ENCODE measurements at places on chromosomes 2 and 18.
A peak's percentile ranks its signal among the peaks of the same experiment; 100 is the strongest.

GRCh38 chr2:175039490-175039889, 34.3 kb upstream of the CHN1 start:
- no peak for DNase-seq

GRCh38 chr2:129605646-129606045, 373.8 kb upstream of the RAB6C start:
- DNase-seq = no peak

GRCh38 chr2:176496761-176497160, 227.5 kb downstream of the MTX2 start:
- DNase-seq = no peak

DNA sequence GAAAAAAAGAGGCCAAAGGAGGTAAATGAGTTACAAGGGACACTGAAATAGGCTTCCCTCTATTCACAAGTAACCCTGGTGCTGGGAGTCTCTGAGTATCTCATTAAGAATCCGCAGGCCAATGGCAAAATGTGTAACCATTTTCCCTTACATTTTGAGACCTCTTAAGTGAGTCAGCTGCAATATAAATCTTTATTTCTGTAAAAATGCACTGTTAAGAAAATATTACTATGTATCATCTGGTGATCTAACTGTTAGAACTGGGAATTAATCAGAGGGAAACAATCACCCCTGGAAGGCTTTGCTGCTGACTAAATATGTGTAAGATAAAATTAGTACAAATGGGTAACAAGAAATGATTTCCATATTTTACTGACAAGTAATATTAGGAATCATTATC, 483.1 kb upstream of the CHST9 start:
- no peak for DNase-seq

GRCh38 chr2:85134896-85135659, 1.9 kb downstream of the TCF7L1 start:
- DNase-seq = no peak

GRCh38 chr2:207624185-207625013, 795 bp downstream of the METTL21A start:
- no peak for DNase-seq

DNA sequence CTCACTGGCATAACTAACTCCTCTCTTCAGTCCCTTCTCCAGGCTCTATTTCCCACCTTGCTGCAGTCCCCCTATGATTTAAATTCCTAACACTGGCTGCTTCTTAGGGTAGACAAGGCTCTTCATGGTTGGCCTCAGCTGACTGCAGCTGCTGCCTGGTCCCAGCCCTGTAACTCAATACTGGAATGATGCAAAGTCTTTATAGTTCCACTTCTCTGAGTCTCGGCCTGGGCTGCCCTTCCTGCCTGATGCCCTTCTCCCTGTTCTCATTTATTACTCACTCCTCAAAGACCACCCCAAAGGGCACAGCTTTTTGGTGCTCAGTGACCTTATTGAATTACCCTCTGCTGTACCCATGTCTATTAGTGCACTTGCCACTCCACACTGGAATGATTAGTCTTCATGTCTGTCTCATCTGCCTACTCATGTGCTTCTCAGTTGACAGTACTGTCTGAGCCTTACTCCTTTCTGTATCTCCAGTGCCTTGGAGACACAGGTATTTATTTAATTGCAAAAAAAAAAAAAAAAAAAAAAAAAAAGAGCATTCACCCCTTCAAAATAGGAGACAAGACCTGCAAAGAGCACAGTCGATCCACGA, 199.4 kb upstream of the REV1 start:
- DNase-seq = no peak

- DNase-seq = no peak
Observed at GRCh38 chr2:72579591-72580180, 246.1 kb downstream of the EXOC6B start.

DNA sequence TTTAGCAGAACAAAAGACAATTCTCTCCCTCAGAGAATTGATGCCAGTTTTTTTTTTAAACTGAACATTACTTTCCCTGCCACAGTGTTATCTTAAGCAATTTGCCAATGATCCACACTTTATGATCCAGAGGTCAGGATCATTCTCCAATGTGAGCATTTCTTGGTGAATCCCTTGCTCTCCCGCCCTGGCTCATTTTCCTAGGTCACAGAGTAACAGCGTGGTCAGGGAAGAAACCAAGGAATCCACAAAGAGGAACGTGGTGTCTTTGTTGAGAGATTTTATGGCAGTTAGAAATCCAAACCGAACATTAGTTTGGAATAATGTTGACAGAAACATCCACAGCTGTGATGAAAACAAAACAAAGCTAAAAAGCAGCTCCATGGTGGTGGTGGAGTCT, 250.3 kb downstream of the TTC32 start:
- no peak for DNase-seq

DNA sequence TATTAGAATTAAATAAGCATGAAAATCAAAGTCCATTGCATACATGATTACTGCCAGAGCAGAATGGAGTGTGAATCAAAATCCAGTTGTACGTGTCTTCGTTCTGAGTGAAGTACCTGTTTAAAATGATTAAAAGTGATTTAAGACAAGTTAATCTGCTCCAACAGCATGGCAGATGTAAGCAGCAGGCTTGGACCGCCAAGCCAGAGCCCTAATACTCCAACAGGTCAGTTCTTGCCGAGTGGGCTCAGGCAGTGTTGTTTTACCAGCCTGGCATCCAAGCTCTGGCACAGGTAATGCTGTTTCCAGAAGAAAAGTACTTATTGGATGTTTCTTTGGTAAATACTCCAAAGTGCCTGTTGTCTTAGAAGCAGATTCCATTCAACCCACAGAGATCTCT, 171.4 kb upstream of the EPAS1 start:
- DNase-seq = no peak

GRCh38 chr2:27489118-27489497, 435 bp downstream of the IFT172 start:
- DNase-seq = no peak

- no peak for DNase-seq
Observed at GRCh38 chr2:88452980-88453582, 588 bp upstream of the FOXI3 start.

DNA sequence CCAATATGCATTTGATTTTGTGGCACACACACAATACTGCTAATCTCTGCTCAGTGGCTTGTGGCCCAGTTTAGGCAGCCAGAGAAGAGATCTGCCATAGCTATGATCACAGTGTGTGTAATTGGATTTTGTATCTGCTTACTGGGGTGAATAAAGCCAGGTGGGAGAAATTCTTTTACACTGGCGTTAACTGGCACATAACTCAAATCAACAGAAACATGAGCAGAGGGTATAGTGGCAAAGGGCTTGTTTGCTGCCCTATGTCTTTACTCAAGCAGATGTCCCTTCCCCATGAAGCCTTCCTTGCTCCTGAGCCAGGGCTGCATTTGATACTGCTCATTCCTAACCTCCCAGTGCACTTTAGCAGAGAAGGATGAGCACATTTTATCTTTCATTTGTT, 28.5 kb downstream of the STON1 start:
- DNase-seq = peak; percentile 60

- no peak for DNase-seq
Observed at GRCh38 chr18:26422472-26423162, 125.7 kb downstream of the KCTD1 start.

GRCh38 chr2:222907790-222908441, 47.1 kb downstream of the ACSL3 start:
- no peak for DNase-seq

DNA sequence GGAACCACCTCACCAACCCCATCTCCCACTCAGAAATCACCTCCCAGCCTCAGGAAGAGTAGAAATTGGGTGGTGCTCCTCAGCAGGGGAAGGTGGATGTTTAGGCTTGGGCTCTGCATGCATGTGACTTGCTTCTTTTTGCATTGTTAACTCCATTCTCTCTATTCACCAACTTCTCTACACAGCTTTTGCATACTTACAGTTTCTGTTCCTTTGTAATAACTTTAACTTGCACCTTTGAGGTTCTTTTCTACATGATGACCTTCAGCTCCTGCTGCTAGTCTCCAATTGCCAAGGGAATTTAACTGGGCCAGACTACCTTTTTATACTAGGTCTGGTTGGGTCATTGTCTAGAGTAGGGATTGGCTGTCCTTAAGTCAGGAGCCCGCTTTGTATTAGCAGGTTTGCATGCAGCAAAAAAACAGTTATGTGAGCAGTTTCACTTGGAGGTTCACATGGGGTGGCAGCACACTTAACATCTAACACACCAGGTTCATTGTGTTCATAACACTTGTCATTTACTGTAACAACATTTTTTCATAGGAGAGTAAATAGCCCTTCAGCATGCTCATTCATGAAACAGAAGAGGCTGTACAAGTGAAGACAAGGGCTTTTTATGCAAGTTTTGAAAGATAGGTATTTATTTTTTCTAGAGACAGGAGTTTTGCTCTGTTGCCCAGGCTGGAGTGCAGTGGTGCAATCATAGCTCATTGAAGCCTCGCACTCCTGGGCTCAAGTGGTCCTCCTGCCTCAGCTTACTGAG, 12.0 kb downstream of the MRPL35 start:
- DNase-seq = no peak

DNA sequence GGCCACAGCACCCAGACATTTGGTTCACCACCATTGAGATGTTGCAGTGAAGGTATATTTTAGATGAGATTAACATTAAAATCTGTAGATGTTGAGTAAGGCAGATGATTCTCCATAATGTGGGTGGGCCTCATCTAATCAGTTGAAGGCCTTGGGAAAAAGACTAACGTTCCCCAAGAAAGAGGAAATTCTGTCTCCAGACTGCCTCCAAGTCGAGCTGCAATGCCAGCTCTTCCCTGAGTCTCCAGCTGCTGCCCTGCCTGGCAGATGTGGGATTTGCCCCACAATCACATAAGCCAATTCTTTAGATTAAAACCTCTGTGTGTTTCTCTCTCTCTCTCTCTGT, 101.9 kb downstream of the PDCL3 start:
- DNase-seq = no peak

GRCh38 chr2:240929364-240930095, 23.4 kb downstream of the CROCC2 start:
- DNase-seq = no peak

GRCh38 chr18:48997985-48998831, 47.4 kb upstream of the SMAD7 start:
- DNase-seq = no peak

DNA sequence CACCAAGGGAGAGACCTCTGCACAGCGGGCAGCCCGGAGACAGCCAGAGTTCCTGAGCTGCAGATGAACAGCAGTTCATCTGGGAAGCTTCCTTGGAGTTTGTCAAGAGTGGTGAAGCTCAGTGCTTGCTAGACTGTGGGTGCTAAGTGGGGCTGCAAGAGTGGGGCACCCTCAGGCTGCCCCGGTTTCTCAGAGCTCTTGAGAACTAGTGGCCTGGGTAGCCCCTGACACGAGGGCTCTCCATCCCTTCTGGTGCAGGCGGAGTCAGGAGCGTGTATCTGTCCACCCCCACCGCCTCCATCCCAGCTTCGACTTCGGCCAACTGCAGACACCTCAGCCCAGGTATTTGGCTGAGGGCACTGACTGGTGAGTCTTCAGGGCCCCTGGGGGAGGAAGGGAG, 222.0 kb downstream of the LOXHD1 start:
- DNase-seq = no peak

DNA sequence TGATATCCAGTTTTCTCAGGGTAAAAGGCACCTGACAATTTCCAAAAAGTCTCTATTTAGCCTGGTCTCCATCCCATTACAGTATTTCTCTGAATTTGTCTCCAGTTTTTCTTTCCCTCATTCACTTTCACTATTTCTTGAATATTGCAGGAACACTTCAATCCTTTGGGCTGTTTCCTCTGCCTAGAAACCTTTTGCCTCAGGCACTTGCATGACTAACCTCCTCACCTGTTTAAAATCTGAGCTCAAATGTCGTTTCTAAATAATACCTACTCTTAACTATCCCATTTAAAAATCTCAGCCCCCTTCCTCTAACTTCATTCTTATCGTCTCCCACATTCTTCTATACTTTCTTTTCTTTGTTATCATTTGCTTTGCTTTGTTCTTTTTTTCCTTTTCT, 9.0 kb downstream of the SCN2A start:
- no peak for DNase-seq

- DNase-seq = no peak
Observed at GRCh38 chr2:146893500-146894041, 951.3 kb upstream of the ACVR2A start.

DNA sequence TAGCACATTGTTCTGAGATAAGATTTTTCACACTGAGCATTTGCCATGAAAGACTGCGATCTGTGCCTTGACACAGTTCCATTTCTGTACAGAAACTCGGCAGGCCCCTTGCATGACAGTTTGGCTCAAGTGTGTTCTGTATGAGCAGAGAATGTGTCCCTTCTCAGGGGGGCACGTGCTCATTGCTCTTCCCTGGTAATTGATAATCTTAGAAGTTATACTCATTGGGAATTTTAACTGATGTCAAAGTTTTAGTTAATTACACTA, 171.3 kb downstream of the PTGR3 start:
- DNase-seq = no peak

- DNase-seq = no peak
Observed at GRCh38 chr2:20567159-20567925, 83.6 kb downstream of the HS1BP3 start.

GRCh38 chr18:4842751-4843150, 354.3 kb downstream of the AKAIN1 start:
- no peak for DNase-seq

- no peak for DNase-seq
Observed at GRCh38 chr2:39175026-39175812, 54.4 kb upstream of the SOS1 start.

- no peak for DNase-seq
Observed at GRCh38 chr2:229090225-229090624, 180.9 kb downstream of the PID1 start.

DNA sequence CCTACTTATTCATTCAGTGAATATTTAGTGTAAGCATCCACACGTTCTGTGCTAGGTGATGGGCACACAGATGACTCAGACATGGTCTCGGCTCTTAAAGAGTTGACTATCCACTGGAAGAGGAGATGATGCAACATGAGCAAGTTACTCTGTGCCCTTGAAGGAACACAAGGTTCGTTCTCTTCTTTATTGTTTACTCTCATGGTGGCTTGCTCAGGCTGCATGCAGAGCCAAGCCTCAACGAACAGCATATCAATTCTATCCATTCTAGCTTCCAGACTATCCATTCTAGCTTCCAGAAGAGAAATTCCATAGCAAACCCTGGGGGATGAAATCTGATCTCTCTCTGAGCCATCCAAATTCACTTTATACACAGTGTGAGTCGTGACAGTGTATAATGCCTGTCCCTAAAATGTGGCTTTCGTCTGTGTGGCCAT, 68.1 kb upstream of the CTAGE1 start:
- DNase-seq = no peak
